ENCODE measurements at places on chromosomes 11 and 22. TPM values are rescaled to one million over a fixed set of nuclear protein-coding genes. Genes with fewer than 3 reads are reported as not detected.

The SERGEF gene
- total RNA-seq, result 19.1 TPM

The LMO2 gene
- total RNA-seq, result 223 TPM

The CLDN25 gene
- total RNA-seq, result not detected

The SLC1A2 gene
- total RNA-seq, result 0.41 TPM

DNA sequence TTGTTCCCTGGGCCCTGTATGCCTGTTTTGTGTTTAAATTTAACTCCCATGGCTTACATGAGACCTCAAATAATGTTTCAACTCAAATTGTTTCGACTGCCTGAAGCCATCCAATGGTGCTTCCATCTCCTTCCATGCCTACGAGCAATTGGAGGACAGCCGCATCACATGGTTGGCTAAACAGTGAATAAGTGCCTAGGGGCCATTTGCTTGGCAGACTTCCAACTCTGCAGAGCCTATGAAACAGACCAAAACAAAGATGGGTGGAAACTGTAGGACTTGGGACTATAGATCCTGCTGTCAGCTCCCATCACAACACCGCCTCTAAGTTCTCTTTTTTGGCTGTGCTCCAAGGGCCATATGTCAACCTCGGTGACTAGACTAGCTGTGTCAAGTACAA is 84.1 kb downstream of the PARVA start:
- H3K36me3 ChIP-seq, result no peaks in the 10 kb centered on the region
- no peak overlapping the region for H3K4me3 ChIP-seq
- H3K27me3 ChIP-seq, result no peaks in the 10 kb centered on the region

DNA sequence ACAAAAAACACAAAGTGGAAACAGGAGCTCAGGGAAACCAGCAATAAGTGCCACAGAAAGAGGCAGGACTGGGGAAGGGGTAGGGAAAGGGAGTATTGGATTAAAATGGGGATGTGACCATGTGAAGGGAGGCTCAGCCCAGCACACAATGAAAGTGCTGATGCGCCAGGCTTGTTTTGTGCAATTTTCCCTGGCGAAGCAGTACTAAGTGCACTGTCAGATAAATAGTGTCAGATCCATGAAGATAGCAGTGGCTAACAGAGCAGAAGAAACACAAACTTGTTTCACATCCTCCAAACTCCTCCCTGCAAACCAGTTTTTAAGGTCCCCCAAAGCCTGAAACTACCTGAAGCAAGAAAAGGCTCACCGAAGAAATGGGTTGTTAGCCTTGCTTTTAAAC is 50.7 kb upstream of the RAPSN start:
- H3K4me3 ChIP-seq, result no peak overlapping the region
- H3K4me1 ChIP-seq, result peaks cover 25% of the 10 kb centered on the region
- DNase-seq, result no peak
- peaks cover 11% of the 10 kb centered on the region for H3K36me3 ChIP-seq
- H3K27me3 ChIP-seq, result no peaks in the 10 kb centered on the region

The MS4A7 gene
- not detected for total RNA-seq

The OR56A1 gene
- total RNA-seq, result 0.03 TPM

The WBP2NL gene
- total RNA-seq, result not detected

- peak; percentile 47 for DNase-seq
- H3K4me1 ChIP-seq, result peaks cover 6% of the 10 kb centered on the region
- H3K27me3 ChIP-seq, result peaks cover 10% of the 10 kb centered on the region
- H3K4me3 ChIP-seq, result peak overlapping the region; percentile 91
Observed at GRCh38 chr11:47408598-47409439, 429 bp downstream of the SLC39A13 start.

The CYTH4 gene
- 0.33 TPM for total RNA-seq

The BAIAP2L2 gene
- 0.77 TPM for total RNA-seq

The GRM5 gene
- total RNA-seq, result 0.28 TPM

DNA sequence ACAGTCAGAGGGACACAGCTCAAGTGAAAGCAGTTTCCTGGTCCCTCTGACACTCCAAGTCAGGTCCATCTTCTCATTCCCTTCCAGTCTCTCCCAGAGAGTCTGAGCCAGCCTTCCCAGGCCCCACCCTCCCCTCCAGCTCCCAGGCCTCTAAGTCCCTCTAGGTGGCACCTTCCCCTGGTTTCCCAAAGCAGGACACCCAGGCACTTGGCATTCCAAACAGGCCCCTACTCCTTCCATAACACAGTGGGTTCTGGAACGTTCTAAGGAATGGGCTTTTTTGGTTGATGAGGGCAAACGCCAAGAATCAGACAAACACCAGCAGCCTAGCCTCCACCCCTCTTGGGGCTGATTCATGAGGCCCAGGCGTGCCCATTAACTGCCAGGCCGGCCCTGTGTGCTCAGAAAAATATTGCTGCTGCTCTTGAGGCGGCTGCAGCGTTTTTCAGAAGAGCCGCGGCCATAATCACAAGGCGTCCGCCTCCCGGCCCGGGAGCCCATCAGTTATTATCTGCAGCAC is 418.7 kb downstream of the SOX6 start:
- H3K36me3 ChIP-seq, result no peaks in the 10 kb centered on the region
- H3K27me3 ChIP-seq, result peaks cover 2% of the 10 kb centered on the region
- no peak for DNase-seq
- no peaks in the 10 kb centered on the region for H3K4me1 ChIP-seq

DNA sequence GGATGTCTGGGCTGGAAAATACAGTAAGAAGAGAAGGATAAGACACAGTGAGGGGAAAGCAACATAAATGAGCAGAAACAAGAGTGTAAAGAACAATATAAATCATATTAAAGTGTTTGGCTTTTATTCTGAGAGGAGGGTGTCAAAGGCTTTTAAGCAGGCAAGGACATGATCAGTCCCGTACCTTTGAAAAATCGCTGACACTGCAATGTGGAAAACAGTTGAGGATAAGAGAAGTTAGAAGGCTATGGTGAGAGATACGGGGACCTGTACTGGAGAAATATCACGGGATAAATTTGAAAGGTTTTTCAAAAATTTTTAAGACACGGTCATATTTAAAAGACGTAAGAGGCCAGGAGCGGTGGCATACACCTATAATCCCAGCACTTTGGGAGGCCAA is 30.3 kb downstream of the CDON start:
- H3K27me3 ChIP-seq, result peaks cover 4% of the 10 kb centered on the region
- peak overlapping the region; percentile 37 for H3K27ac ChIP-seq
- DNase-seq, result no peak

- H3K4me3 ChIP-seq, result no peak overlapping the region
- DNase-seq, result no peak
- no peaks in the 10 kb centered on the region for H3K36me3 ChIP-seq
- no peak overlapping the region for H3K27ac ChIP-seq
- no peaks in the 10 kb centered on the region for H3K4me1 ChIP-seq
Observed at GRCh38 chr22:29733362-29734201, 13.8 kb downstream of the CABP7 start.

- H3K4me3 ChIP-seq, result no peak overlapping the region
- DNase-seq, result no peak
- no peak overlapping the region for H3K27ac ChIP-seq
- H3K27me3 ChIP-seq, result peaks cover 20% of the 10 kb centered on the region
- peaks cover 6% of the 10 kb centered on the region for H3K36me3 ChIP-seq
- H3K4me1 ChIP-seq, result peaks cover 2% of the 10 kb centered on the region
Observed at GRCh38 chr22:38449776-38450175, 5.2 kb downstream of the KCNJ4 start.

DNA sequence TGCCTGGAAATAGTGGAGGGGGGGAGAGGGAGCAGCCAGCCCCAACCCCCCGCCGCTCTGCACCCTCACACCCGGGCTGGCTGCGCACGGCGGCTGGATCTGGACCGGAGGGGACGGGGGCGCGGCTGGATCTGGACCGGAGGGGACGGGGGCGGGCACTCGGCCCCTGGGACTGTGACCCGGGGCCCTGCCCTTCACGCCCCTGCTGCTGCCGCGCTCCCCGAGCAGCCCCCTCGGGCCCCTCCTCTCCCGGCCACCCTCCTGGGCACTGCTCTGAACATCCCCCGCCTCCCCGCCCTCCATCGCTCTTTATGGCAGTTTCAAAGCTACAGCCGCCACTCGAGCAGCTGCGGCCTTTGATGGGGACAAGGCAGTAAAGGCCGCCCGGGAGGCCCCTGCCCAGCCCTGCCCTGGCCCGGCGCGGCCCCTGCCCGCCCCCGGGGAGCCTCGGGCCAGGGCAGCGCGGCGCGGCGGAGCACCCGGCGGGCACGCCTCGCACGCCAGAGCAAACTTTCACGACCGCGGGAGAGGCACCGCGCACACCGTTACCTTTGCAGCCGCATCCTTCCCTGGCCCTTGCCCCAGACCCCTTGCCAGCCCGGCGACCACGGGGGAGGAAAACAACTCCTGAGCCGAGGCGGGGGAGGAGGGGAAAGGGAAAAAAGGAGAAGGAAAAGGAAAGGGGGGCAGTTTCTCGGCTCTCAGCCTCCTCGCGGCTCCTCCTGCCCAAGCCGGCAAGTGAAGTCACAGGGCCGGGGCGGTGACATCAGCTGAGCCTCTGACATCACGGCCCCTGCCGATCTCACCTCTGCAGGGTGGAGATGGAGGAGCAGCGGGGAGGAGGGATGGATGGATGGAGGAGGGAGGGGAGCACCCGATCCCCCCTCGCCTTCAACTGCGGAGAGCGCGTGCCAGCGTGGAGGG is 13.1 kb upstream of the TCF20 start:
- no peak for DNase-seq
- peaks cover 3% of the 10 kb centered on the region for H3K4me1 ChIP-seq
- no peaks in the 10 kb centered on the region for H3K36me3 ChIP-seq

GRCh38 chr11:45563171-45563570 is 102.3 kb downstream of the CHST1 start:
- no peaks in the 10 kb centered on the region for H3K36me3 ChIP-seq
- no peak overlapping the region for H3K27ac ChIP-seq
- H3K4me1 ChIP-seq, result peaks cover 6% of the 10 kb centered on the region
- no peak overlapping the region for H3K4me3 ChIP-seq

- peaks cover 24% of the 10 kb centered on the region for H3K4me1 ChIP-seq
- H3K27me3 ChIP-seq, result peaks cover 24% of the 10 kb centered on the region
- no peaks in the 10 kb centered on the region for H3K36me3 ChIP-seq
- peak overlapping the region; percentile 28 for H3K27ac ChIP-seq
- no peak for DNase-seq
Observed at GRCh38 chr11:14975252-14975587, 3.1 kb upstream of the CALCA start.

GRCh38 chr11:93871526-93871925 is 21.1 kb upstream of the VSTM5 start:
- DNase-seq, result no peak
- peaks cover 12% of the 10 kb centered on the region for H3K4me1 ChIP-seq
- H3K4me3 ChIP-seq, result no peak overlapping the region
- no peak overlapping the region for H3K27ac ChIP-seq
- no peaks in the 10 kb centered on the region for H3K27me3 ChIP-seq

DNA sequence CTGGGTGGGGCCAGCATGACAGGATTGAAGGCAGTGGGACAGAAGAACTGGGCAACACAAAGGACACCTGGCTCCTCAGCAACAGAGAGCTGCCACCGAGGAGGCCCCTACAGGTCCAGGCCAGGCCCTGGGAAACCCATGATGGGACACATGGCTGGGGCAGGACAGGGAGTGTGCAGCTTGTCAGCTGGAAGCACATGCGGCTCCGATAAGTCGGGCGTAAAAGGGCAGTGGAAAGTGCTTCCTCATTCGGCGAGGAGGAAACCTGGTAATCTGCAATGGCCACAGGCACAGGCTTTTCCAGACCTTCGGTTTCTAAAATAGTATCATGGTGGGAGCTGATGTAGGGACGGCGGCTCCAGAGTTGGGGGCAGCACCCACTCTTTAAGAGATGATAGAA is 16.5 kb downstream of the GNAZ start:
- H3K27me3 ChIP-seq, result peaks cover 8% of the 10 kb centered on the region
- H3K4me3 ChIP-seq, result no peak overlapping the region
- no peak overlapping the region for H3K27ac ChIP-seq
- no peaks in the 10 kb centered on the region for H3K4me1 ChIP-seq
- DNase-seq, result no peak
- no peaks in the 10 kb centered on the region for H3K36me3 ChIP-seq

GRCh38 chr11:68903288-68904247 is at the start of the genes IGHMBP2 and MRPL21:
TSS of gene IGHMBP2 (plus strand) at chr11:68903891. CDS start at chr11:68903953, 62 bp downstream.
TSS of gene MRPL21 (minus strand) at chr11:68903832. CDS start at chr11:68903810, 22 bp downstream.
- H3K4me3 ChIP-seq, result peak within 1 kb of the TSS; percentile 99
- H3K4me1 ChIP-seq, result peaks cover 28% of the 10 kb centered on the region
- H3K27me3 ChIP-seq, result peaks cover 4% of the 10 kb centered on the region

The OLFML1 gene
- total RNA-seq, result 0.33 TPM

DNA sequence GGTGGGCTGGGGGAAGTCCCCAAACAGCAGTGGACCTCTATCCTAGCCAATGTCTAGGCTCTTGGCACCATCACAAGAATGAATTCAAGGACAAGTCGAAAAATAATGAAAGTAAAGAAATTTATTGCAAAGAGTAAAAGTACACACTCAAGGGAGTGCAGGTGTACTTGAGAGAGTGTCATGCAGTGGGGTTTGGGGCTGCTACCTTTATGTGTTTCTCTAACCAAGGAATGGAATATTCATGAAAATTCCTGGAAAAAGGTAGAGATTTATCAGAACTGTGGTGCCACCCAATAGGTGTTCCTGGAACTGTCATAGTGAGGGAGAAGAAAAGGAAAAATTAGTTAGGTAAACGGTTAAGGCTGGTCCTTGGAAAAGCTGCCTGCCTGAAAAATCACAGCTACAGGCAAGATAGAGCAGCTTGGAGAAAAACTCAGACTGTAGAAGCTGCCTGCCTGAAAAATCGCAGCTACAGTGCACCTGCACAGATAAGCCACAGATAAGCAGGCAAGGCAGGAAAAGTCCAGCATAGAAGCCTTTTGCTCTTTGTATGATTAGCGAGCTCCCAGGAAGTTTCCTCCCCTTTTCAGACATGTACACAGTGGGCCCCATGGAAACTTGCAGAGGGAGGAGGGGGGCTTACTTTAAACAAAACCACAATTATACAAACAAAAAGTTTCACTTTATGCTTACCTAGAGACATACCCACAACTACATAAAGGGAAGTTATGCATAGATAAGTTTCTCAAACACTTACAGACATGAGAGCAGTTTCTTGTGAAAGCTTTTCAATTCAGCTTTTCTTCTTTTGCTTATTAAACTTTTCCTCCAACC is 71.4 kb upstream of the B3GNT6 start:
- no peaks in the 10 kb centered on the region for H3K4me1 ChIP-seq
- H3K27ac ChIP-seq, result no peak overlapping the region
- DNase-seq, result no peak
- H3K4me3 ChIP-seq, result peak overlapping the region; percentile 29
- no peaks in the 10 kb centered on the region for H3K27me3 ChIP-seq

DNA sequence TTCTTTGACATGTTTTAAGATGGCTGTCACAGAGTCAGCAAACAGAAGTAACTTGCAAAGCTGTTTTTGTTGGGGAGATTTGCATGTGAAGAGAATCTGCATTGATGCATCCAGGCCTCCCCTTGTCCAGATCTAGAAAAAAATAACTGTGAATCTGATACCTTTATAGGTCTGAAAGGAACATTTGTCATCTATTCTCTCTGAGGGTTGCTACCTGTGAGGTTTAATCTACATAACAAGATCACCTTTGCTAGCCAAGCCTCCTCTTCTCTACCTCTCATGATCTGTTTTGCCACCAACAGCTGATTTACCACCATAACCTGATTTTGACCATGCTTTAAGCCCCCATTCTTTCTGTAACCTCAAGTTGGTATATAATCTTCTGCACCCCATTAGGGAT is 47.2 kb upstream of the SLC5A12 start:
- H3K36me3 ChIP-seq, result no peaks in the 10 kb centered on the region
- H3K27me3 ChIP-seq, result no peaks in the 10 kb centered on the region
- H3K4me1 ChIP-seq, result no peaks in the 10 kb centered on the region
